ENCODE measurements at places on chromosomes 1 and 21.

DNA sequence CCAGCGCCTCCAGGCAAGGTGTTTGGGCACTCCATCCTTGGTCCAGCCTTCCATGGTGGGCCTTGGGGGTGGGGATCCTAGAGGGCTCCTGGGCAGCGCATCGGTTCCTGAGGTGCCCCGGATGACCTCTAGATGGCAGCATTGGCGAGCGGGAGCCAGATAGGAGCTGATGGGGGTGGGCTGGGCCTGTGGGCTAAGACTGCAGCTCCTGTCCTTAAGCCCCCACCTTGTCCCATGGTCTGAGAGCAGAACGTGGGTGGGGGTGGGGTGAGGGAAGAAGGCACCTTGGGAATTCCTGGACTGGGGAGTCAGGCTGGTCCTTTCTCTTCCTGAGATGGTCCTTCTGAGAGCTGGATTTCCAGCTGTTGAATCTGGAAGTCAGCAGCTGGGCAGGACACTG, 93.4 kb upstream of the CSF3R start:
- DNase-seq: peak; percentile 23

DNA sequence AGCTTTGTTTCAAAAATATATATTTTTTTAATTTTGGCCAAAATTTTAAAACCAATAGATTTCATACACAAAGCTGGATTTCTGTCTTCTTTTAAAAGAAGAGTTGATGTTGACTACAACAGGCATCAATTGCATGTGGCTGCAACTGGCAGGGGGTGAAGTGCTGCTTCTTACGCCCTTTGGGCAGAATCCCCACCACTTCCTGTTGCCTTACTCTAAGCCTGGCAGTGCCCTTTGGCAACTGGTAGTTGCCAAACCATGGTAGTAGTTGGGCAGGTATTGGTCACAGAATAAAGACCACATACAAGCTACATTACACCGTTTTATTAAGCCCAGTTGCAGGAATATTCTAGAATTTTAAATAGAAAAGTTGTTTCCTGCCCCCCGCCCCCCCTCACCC, 17.0 kb downstream of the LAMC2 start:
- DNase-seq: no peak

DNA sequence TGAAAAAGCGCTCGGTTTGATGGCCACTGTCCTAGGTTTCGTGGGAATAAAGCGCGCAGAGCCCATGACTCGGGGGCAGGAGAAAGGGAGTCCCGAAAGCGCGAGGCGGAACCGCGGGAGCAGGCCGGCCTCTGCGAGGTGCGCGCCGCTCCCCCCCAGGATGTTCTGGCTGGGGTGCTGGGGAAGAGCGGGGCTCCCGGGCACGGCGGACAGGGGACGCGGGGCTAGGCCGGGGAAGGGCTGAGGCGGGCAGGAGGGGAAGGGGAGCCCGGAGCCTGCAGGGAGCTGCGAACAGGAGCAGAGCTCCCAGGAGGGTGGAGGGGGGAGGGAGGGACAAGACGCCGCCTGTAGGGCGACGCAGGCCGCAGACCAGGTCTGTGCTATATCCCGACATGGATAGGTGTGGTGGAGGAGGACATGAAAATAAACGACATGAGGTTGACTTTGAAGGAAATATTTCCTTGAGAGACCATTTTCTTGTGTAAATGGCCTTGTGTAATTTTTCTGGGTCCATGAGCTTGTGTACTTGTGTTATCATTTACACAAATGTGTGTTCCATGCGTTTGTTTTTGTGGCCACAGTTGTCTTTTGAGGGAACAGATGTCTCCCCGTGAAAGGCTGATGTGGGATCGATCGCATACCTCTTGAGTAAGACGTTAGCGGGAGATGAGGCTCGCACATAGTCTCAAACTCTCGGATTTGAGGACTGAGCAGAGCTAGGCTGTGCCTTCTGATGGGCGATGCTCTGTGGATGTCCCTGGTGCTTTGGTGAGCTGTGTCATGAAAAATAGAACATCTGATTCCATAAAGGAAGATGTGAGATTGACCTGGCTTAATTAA, 1.3 kb downstream of the PCNT start:
- DNase-seq: peak; percentile 15

DNA sequence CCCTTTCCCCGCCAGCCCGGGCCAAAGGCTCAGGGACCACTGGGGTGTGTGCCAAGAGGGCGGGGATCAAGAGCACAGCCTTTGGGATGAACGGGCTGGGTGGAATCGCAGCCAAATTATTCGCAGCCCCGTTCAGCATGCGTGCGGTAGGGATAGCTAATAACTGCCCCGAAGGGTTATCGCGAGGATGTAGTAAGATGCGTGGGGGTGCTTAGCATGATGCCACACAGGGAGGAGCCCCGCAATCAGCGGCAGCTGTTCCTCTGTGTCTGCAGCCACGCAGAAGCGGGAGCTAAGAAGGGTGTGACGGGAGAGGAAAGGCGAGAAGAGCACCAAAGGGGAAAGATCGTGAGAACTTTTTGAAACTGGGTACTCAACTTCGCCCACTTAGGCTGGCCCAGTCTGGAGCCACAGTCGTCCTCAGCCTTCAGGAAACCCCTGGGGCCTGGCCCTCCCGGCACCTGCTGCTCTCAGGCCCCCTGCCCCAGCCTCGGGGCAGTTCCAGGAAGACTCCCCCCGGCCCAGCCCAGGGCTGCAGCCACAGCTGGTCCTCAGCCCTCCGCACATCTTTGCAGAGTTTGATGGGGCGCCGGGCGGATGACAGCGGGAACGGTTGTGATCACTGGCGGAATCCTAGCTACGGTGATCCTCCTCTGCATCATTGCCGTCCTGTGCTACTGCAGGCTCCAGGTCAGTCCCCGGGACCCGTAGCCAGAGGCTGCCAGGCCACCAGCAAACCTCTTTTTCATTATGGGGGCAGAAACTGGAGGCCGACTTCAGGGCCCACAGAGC, 64.9 kb downstream of the TOR1AIP2 start:
- no peak for DNase-seq

DNA sequence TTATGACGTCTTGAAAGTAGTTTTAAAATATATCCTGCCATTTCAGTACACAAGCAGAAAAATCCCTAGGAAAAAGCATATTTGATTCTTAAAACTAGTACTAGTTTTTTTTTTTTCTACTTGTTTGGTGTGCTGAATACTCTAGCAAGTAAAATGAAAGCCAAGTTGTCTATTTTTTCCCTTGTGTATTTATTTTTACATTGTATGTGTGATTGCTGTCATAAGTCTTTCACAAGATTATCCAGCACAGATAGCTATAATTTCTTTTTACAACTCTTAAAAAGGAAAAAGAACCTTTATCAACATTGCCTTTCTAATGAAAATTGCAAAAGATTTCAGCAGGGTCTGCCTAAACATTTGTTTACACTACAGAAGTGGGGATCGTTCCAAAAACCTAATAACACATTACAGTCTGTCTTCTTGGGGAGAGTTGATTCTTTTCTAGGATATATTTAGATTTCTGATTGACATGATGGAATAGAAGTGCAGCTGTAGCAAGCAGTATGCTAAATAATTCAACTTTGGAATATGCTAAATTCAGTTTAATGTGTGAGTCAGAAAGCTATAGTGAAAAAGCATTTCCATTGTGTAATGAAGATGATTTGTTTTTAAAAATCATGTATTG, 2.5 kb downstream of the DR1 start:
- DNase-seq: no peak

- no peak for DNase-seq
Measured at GRCh38 chr1:116488071-116488470, 82.8 kb downstream of the CD58 start.

GRCh38 chr1:44076066-44076465, 42.6 kb upstream of the KLF17 start:
- DNase-seq: no peak

GRCh38 chr1:195195423-195196057, 1412.7 kb downstream of the KCNT2 start:
- DNase-seq: no peak

GRCh38 chr1:43908226-43908625, 25.4 kb upstream of the ARTN start:
- DNase-seq: no peak

DNA sequence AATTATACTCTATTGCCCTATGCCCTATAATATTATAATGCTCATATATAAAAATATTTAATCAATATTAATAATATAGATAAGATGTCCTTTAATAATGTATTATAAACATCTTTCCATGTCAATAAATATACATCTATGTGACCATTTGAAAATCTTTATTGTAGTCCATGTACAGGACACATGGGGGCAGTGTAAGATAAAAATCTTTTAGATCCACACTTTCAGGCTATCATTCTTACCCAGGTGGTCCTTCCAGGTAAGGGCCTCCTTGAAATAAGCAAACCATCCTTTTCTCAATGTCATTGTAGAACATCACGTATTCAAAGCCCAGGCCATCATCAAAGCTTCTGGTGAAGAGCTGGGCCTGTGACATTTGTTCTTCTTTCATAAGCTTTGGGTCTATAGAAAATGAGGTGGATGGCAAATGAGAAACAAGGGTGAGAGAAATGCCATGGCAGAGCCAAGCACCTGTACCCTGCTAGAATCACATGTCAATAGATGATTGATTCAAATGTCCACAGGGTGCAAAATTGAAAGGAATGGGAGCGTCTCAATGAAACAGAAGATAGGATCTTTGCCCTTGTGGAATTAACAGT, 20.2 kb downstream of the THEM4 start:
- no peak for DNase-seq

- DNase-seq: no peak
Measured at GRCh38 chr1:84245563-84245962, 55.9 kb upstream of the SAMD13 start.

- no peak for DNase-seq
Measured at GRCh38 chr1:78843111-78843510, 163.4 kb downstream of the ADGRL4 start.

- no peak for DNase-seq
Measured at GRCh38 chr1:4172644-4173599, 272.9 kb upstream of the C1orf174 start.

GRCh38 chr1:91537281-91537986, 36.8 kb downstream of the CDC7 start:
- no peak for DNase-seq

GRCh38 chr1:55272994-55273393, 57.8 kb upstream of the USP24 start:
- no peak for DNase-seq
